NCI-H146 (cell line): ENCODE measurements at places on chromosomes 13 and 19.

DNA sequence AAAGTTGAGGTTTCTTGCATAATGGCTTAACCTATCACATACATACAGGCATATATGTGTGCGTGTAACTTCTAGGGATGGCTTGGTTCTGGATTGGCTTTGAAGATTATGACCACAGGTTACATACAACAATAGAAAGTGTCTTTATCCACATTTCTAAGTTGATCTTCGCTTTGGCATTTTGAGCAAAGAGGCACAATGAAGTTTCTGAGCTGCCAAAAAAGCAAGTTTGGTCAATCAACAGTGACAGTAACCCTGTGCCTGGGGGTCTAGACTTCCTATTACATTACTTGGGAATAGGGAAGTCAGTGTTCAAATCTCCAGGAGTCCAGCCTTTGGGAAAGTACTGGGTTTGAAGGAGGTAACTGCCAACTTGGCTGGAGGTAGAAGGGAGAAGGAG lies 3.1 kb upstream of the SOX1 start:
- DNase-seq = no peak

DNA sequence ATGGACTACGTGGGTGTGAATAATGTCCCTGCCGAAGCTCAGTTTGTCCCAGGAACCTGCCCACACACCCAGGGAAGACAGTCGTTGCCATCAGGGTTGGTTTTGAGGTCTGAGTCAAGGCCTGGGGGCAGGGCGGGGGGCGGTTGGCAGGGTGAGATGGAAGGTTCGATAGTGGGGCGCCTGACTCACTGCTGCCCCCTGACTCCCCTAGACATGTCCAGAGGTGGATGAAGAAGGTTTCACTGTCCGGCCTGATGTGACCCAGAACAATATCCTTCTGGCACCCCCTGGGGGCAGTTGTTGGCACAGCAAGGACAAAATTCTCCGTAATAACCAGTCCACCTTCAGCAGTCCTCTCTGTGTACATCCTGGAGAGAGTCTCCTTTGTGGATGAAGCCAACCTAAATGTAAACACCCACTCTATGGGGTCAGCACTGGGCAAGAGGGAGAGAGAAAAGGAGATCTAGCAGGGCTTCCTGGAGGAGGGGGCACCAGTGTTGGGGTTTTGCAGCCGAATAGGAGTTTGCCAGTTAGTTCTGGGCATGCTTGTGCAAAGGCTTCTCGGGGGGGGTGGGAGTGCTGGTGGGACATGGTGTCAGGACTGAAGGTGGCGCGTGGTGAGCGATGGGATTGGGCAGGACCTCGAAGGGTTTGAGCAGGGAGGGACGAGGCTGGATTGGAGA lies 19.6 kb upstream of the B3GNT3 start:
- no peak for DNase-seq

DNA sequence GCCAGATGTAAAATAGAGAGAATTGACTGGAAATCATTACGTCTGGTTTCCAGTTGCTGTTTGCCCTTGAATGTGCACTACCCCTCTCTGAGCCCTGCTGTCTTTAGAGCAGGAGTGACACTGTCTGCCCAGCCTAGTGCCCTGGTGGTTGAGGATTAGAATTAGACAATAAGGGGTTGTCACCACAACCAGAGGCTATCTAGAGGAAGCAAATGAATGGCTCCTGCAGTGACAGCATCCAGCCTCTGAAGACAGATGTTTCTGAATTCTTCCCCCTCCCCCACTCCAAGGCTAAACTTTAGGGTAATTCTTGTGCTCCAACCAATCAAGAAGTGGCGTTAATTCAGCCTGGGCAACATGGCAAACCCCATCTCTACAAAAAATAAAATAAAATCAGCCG lies 2.0 kb downstream of the RAB8A start:
- no peak for DNase-seq

GRCh38 chr13:30363725-30364124 lies 56.4 kb upstream of the KATNAL1 start:
- DNase-seq = no peak

- no peak for DNase-seq
Observed at GRCh38 chr13:45353895-45354294, 12.9 kb upstream of the TPT1 start.

DNA sequence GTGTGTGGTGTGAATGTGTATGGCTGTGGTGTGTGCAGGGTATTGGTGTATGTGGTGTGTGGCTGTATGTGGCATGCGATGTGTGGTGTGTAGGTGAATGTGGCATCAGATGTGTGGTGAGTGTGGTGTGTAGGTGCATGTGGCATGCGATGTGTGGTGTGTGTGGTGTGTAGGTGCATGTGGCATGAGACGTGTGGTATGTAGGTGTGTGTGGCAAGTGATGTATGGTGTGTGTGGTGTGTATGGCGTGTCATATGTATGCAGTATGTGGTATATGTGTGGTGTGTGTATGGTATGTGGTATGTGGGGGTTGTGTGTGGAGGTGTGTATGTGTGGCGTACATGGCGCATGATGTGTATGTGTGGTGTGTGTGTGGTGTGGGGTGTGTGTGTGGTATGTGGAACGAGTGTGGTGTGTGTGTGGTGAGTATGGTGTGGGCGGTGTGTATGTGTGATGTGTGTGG lies 63.4 kb downstream of the PEPD start:
- DNase-seq = no peak

GRCh38 chr13:53281677-53282076 lies 253.1 kb downstream of the OLFM4 start:
- DNase-seq = no peak

DNA sequence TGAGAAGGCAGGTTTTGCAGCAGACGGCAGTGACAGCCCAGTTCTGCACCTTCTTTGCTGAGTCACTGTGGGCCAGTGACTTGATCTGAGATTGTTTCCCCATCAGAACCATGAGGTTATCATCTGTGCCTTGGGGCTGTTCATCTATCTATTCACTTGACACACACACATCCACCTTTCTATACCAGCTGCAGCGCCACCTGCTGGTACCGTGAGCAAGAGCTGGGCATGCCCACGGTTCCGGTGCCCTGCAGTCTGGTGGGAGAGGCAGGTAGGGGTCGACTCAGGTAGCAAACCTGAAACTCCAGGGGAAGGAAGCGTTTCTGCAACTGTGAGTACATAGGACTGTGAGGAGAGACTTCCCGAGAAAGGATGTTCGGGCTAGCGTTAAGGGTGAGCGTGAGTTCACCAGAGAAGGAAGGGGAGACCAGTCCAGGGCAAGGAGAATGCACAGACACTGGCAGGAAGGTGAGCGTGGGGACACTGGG lies 7.5 kb upstream of the LIN7B start:
- DNase-seq = peak; percentile 40

- DNase-seq = no peak
Observed at GRCh38 chr19:41189425-41190065, 3.5 kb upstream of the CYP2S1 start.

DNA sequence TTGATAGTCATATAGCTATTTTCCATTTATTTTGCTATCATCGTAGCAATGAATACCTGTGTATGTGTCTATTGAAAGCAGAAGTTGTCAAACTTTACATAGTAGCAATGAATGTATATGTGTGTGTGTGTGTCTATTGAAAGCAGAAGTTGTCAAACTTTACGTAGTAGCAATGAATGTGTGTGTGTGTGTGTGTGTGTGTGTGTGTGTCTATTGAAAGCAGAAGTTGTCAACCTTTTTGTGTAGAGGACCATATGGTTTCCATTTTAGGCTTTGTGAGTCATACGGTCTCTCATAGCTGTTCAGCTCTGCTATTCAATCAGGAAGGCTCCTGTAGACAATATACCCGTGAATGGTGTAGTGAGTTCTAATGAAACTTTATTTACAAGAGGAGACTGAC lies 20.8 kb downstream of the NLRP4 start:
- DNase-seq = no peak

DNA sequence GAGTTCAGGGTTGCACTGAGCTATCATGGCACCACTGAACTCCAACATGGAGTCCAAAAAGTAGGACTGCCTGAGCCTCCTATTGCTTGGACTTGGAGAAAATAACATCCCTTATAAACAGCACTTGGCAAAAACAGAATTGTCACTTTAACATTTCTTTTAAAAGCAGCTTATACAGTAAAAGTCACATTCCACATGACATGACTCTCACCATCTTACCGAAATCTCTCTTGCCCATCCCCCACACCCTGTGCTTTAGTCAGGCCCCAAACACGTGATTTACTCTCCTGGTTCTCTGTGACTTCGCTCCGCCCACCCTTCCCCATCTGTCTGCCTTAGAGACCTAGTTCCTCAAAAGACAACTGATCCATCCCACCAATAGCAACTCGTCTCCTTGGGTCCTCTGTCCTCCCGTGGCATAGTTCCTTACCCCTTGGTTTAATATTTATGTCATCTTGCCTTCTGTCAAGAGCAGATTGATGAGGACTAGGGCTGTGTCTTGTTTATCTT lies 4.6 kb downstream of the SAFB start:
- DNase-seq = no peak

DNA sequence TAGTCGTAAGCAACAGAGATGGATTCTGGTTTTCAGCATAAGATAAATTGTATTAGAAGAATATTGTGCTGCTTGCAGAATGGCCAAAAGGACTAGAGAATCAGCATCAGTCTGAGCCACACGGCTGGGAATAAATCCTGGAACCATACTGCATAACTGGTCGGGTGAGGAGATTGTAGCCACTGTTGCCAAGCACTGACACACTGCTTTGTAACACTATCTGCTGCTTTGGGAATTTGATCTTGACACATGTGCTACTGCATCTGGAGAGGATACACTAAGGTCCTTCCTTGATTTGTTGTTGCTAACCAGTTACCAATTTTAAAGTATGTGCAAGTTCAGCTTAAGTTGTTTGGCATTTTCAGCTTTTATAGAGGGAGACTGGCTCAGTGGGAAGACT lies 1.9 kb downstream of the HNRNPA1L2 start:
- no peak for DNase-seq

GRCh38 chr19:35013820-35014754 lies 14.0 kb downstream of the GRAMD1A start:
- no peak for DNase-seq

DNA sequence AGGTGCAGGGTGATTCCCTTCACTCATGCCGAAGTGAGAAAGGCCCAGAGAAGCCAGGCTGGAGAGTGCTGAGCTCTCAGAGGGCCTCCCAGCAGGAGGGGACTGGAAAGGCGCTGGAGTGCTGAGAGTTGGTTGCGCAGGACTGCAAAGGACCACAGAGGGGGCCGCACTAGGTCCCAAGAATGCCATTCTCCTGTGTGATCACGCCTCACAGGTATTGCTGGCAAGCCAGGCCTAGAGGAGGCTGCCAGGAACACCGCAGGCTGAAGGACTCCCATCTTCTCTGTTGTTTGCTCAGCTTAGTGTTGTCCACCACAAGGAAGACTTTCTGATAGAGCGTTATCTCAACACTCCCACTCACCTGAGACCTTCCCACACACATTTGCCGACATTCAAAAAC lies 165.0 kb downstream of the FGF14 start:
- DNase-seq = peak; percentile 8

- no peak for DNase-seq
Observed at GRCh38 chr13:53017433-53017970, 11.1 kb upstream of the OLFM4 start.

DNA sequence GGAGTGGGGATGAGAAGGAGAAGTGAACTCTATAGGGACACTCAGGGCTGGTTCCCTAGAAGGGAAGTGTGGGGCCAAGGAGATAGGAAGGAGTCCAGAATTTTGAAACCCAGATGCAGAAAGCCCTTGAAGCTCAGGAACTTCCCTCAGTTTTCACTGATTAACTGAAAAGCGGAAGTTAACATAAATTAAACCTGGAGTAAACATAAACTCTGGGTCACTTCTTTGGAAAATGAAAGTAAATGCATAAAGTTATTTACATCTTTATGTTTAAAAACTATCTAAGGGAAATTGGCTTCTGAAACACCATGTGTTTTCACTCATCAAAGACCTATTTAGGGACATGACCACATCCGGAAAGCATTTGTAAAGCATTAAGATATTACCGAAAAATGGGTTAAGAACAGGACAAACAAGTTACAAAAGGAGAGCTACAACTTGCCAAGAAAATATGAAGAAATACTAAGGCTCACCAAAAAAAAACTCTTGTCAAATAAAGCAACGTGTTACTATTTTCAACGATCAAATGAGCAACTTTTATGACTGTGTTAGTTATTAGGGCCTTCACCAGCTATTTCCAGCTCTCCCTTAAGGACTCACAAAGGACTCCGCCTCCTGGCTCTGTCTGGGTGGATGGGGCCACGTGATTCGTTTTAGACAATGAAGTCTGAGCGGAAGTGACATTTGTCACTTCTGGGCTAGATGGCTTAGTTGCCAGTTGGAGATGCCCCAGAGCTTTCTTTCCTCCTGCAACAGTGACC lies 439.1 kb upstream of the ZNF507 start:
- DNase-seq = no peak

- no peak for DNase-seq
Observed at GRCh38 chr19:38209671-38210457, 14.2 kb downstream of the DPF1 start.

- DNase-seq = no peak
Observed at GRCh38 chr19:38268539-38268938, 4.2 kb downstream of the SPINT2 start.

GRCh38 chr19:17996826-17997316 lies 11.1 kb upstream of the ARRDC2 start:
- peak; percentile 58 for DNase-seq

DNA sequence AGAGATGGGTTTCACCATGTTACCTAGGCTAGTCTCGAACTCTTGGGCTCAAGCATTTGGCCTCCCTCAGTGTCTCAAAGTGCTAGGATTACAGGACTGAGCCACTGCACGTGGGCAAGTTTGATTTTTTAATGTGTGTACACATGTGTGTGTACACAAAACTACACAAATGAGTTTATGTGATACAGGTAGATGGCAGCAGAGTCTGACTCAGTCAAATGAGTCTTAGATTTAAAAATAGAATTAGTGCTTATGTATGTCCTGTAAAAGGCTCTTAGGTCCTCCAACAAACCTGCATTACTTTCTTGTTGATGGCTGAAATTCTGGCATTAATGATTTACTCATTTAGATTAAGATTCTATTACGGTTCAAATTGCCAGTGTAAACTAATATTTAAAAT lies 293.7 kb downstream of the PCDH17 start:
- no peak for DNase-seq

GRCh38 chr19:15696654-15697194 lies 23.8 kb downstream of the CYP4F12 start:
- no peak for DNase-seq

GRCh38 chr13:30647824-30648521 lies 30.3 kb downstream of the USPL1 start:
- DNase-seq = no peak

- no peak for DNase-seq
Observed at GRCh38 chr13:91196958-91197357, 150.5 kb upstream of the MIR17HG start.

DNA sequence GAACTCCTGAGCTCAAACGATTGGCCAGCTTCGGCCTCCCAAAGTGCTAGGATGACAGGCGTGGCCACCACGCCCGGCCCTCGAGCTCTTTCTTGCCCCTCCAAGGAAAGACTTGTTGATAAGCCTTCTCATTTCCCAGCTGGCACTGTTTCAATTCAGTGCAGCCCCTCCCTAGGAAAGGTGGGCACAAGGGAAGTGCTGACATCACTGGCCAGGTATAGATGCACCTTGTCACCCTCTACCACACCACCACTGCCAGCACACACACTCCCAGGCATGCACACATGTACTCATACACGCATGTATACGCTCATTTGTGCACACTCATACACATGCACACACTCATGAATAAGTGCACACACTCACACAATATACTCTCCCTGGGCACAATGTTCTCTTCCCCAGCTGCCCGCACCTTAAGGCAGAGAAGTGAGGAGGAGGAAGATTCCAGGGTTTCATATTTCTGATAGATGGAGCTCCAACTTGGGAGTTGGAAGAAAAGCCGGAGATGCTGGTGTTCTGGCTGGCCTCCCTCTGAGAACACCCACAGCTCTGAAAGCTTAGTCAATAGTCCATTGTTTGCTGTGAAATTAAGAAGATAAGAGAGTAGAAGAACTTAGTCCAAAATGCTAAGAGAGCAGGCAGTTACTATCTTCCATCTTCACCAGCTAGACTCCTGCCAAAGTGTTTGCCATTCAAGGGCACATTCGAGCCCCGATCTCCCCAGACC lies 196.7 kb downstream of the FOXO1 start:
- no peak for DNase-seq
